ENCODE measurements at places on chromosomes 13 and 19. TPM values are rescaled to one million over a fixed set of nuclear protein-coding genes. Genes with fewer than 3 reads are reported as not detected.

HSD17B14 gene
- total RNA-seq = 20.8 TPM

FBXO17 gene
- total RNA-seq = 411 TPM

SCAF1 gene
- 77.4 TPM for total RNA-seq

PROZ gene
- total RNA-seq = not detected

ADGRE2 gene
- total RNA-seq = 0.21 TPM

MAMSTR gene
- 3.3 TPM for total RNA-seq

DNA sequence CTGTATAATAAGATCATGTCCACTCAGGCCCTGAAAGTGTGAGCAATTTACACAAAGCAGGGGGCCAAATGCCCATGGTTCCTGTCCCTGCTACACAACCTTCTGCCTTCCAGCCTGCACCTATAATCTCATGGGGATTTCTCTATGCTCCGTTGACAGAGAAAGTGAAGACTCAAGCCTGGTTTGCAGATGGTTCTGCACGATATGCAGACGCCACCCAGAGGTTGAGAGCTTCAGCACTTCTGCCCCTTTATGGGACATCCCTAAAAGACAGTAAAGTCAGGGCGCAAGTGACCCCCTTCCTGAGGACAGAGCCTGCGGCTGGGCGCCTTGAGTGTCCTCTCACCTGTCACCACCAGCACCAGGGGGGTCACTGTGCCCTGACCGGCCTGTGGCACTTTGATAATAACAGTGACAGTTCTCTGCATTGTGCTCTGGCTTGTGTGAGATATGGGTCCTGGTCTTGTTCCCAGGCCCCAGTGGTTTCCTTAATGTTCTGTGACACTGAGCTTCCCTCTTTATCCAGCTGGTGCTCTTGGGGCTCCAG, 15.1 kb downstream of the LILRA5 start:
- DNase-seq = no peak

DNA sequence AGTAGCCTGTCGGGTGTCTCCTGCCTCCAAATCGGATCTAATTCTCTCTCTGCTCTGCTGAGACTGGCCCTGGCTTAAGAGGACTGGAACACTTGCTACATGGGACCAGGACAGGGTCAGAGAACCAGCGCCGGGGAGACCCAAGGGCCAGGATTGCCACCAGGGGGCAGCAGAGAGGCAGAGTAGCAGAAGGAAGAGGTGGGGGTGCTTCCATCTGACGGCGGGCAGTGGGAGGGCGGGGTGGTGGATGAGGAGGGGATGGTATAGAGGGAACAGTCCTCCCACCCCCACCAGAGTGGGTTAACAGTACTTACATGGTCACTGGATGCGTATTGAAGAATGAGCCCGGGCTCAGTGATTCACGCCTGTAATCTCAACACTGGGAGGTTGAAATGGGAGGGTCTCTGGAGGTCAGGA, 11.9 kb downstream of the SELENOW start:
- DNase-seq = peak; percentile 32

- DNase-seq = no peak
These were observed 687.8 kb downstream of the EFNB2 start for GRCh38 chr13:105847527-105848291.

DNA sequence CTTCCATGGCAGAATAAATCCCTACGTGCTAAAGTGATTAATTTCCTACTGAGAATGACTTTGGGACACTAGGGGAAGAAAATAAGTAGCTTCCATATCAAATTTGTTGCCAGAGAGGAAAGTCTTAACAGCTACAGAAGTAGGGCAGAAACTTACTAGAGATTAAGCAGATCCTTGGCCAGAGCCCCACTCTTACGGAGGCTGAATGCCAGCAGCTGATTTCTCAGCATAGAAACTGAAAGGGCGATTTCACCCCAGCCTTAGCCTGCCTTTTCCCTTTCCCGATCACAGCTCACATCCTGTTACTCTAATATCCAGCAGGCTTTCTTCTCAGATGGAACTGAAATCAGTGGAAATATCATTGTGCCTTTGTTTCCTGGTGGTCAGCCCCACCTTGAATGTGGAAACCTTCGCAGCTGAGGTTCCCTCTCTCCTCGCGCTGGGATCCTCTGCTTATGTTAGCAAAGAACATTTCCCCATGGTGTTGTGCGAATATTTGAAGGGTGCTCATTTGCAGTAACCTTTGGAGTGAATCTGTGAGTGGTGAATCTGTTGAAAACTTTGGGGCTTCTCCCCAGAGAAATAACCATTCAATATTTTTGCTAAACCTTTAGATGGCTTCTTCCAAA, 8.4 kb downstream of the FAM124A start:
- DNase-seq = no peak

GRCh38 chr19:45879055-45879454, 6.9 kb downstream of the IRF2BP1 start:
- DNase-seq = no peak

DNA sequence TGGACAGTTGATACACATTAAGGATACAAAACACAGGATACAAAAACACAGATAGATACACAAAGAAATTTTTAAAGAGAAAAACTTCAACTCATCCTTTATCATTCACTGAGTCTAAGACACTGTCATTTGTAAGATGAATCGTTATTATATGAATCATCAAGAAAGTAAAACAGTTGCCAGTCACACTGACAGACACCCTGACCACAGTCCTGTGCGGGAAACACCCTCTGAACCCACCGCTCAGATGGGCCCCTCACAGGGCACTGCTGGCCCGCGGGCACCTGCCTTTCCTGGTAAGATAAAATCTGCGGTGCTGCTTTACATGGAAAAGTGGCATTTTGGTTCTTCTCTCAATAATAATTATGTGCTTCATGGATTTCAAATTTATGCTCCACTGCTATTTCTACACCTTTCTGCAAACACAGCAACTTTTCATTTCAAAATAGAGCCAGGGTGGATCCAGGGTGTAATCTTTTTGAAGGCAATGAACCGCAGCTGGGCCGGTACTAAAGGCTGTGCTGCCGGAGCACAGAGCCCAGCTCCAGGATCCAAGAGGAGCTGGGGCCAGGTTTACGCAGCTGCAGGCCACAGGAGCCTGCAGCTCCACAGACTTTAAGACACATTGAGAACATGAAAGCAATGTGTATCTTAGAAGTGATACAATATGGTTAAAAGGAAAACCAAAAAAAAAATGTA, 76.8 kb downstream of the TUBGCP3 start:
- no peak for DNase-seq

GRCh38 chr19:55677572-55678028, 2.6 kb downstream of the EPN1 start:
- no peak for DNase-seq

GRCh38 chr13:48412881-48413351, at the start of gene LPAR6:
TSS of gene LPAR6 (minus strand) at chr13:48413113. CDS start at chr13:48412423, 690 bp downstream.
- DNase-seq = no peak

- DNase-seq = no peak
These were observed 229.8 kb upstream of the IPO5 start for GRCh38 chr13:97723655-97724054.

DNA sequence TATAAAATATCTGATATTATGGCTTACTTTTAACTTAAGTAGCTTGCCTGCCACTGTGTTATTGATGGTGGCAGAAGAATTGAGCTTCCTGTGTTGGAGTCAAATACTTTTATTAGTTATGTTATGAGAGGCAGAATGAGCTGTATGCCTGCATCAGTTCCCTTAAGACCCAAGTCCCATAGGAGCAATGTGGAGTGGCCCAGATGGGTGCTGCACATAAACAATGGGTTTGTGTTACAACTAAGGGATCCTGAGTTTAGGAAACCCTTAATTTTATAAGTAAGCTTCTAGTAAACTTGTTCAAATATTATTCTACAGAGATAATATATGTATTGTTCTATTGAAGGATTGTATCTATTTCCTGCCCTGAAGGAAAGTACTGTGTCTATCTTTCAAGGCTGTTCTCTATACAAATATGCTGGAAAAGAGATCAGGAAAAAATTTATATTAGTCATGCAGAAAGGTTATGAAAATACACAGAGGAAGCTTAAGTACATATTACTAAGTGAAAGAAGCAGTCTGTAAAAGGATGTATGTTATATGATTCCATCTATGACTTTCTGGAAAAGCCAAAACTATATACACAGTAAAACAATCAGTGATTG, 2018.0 kb upstream of the PCDH20 start:
- peak; percentile 8 for DNase-seq

DNA sequence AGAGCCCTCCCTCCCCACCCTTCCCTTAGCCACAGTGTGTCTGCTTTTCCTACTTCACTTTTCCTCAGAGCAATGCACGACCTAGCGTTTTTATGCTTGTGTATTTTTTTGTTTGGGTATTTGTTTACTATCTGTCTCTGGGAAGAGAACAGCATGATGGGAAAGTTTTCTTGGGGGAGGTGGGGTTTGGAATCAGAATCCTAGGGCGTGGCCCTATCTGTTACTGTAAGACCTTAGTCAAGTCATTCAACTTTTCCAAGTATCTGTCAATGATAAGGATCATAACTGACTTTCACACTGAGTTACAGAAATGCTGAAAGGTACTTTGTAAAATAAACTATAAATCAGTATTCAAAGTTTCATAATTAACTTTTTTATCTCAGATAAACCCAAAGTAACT, 146.3 kb upstream of the WASF3 start:
- no peak for DNase-seq

DNA sequence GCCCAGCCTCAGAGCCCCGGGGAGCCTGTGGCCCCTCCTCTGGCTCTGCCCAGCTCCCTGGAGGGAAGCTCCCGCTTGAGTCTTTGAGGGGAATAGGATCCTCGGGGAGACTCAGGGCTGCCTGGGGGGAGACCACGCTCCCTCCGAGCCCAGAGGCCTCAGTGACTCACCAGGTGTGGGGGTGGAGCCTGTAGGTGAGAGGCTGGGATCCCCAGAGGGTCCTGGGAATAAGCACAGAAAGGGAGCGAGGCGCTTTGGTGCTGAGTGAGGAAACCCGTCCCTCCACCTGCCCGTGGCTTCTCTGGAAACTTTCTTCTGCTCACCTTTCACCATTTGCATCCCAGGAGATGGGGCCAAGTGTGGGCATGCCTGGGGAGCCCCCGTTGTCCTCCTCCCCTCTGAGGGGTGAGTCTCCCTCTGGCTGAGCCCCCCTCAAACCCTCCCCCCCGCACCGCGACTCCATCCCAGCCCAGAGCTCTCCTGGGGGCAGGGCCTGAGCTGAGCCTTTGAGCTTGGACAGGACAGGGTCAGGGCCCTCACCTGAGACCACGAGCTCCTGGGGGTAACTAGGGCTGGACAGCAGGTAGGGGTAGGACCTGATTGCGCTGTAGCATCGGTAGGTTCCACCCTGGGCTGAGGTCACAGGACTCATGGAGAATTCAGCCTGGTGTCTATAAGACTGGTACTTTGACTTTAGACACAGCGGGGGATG, 2.7 kb downstream of the LILRB5 start:
- no peak for DNase-seq

GRCh38 chr13:108437496-108437895, 168.0 kb downstream of the TNFSF13B start:
- DNase-seq = no peak

DNA sequence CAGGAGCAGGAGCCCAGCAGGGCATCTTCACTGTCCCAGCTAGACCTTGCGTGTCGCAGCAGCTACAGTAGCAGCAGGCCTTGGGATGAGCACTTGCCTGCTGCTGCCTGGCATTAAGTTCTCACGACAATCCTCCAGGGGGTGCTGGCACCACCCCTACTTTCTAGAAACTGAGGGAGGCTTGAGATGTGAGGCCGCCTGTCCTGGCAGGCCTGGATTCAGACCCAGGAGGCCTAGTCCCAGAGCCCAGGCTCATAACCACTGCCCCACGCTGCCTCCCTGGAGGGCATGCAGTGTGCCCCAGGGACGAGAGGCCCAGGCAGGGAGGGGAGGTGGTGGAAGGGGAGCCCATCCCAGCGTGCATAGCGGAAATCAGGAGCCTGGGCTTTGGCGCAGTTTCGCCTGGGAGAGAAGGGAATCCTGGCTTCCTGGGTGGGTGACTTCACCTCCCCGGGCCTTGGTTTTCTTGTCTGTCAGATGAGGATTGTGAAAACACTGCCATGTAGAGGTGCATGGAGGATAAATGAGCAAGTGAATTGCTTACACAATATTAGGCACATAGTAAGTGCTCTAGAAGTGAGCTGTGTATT, 26.1 kb downstream of the PPP5C start:
- DNase-seq = no peak

GRCh38 chr13:98938801-98939200, 39.1 kb downstream of the DOCK9 start:
- DNase-seq = no peak

DNA sequence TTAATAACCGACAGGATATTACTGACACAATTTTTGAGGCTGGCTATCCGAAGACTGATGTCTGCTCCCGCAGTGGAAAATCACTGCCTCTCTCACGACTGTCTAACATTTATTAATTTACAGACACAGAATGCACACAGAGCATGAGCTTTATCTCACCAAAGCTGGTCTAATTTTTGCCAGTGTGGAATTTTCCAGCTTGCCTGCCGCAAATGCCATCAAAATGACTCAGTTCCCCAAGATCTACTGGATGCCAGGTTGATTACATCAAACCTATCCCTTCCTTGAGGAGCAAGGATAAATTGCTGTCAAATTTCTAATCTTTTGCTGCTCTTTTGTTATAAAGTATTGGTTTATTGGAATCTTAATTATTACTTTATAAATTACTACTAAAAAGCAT, 1775.1 kb upstream of the PCDH20 start:
- no peak for DNase-seq

GRCh38 chr19:21883516-21883915, 47.5 kb upstream of the ZNF43 start:
- no peak for DNase-seq

DNA sequence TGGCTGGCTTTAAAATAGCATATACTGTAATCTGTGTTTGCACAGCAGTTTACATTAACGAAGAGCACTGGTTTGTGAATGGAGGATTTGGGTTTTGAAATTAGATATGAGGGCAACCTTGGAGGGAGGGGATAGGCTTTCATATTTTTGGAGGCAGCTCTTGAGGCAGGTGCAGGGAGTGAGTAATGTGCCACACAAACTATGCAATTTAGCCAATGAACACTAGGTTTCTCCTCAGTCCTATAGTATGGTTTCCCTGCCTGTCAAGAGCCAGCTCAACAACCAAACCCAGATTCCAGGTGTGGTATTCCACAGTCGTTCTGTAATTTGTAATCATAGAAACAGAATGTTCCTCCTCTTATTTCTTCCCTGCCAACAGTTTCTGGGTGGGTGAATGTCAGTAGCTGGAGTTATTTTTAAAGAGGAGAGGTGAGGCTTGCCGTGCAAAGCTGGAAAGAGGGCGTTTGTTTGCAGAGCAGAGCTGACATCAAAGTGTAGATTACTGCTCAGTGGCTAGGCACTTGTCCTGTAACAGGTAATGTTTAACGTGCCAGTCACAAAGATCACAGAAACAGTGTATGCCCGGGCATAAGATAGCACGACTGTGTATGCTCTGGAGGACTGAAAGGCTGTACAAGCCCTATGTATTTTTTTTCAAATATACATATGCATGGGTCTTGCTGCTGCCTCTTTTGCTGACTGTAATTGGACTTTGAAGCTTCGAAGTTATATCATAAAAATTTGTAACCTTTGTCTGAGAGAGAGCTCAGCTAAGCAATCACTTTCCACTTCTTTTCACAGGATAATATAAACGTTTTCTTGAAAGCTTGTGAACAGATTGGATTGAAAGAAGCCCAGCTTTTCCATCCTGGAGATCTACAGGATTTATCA, 124.2 kb downstream of the LMO7 start:
- no peak for DNase-seq

- no peak for DNase-seq
These were observed 26.9 kb upstream of the RBM26 start for GRCh38 chr13:79432992-79433391.

GRCh38 chr19:7550987-7551761, 15.7 kb downstream of the PNPLA6 start:
- DNase-seq = no peak

GRCh38 chr19:46998445-46999125, 21.1 kb upstream of the NPAS1 start:
- DNase-seq = no peak

Data from Panc1 (cell line).